Activated CD4-positive, alpha-beta T cell treated with anti-CD3 and anti-CD28 coated beads, Interleukin-2, amount 50 U/mL, for 24 hours (primary cell): ENCODE measurements at places on chromosomes 7 and 10.

GRCh38 chr7:139776486-139777132, 1.2 kb downstream of the HIPK2 start:
- DNase-seq, result no peak

- DNase-seq, result no peak
Measured at GRCh38 chr10:34697351-34698247, 117.5 kb downstream of the PARD3 start.

DNA sequence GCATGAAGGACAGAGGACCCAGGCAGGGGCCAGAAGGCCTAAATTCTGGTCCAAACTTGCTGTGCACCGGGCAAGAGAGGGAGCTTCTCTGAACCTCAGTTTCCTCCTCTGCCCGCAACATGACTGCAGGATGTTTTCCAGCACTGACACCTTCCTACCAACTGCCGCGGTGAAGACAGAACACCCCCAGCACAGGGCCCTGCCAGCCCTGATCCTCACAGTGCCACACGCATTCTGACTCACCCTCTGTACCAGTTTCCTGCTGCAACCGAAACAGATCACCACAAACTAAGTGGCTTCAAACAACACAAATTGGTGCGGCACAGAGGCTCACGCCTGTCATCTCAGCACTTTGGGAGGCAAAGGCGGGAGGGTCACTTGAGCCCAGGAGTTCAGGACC, 18.1 kb downstream of the MAD1L1 start:
- no peak for DNase-seq

- DNase-seq, result no peak
Measured at GRCh38 chr7:115831371-115831770, 199.2 kb downstream of the TFEC start.

DNA sequence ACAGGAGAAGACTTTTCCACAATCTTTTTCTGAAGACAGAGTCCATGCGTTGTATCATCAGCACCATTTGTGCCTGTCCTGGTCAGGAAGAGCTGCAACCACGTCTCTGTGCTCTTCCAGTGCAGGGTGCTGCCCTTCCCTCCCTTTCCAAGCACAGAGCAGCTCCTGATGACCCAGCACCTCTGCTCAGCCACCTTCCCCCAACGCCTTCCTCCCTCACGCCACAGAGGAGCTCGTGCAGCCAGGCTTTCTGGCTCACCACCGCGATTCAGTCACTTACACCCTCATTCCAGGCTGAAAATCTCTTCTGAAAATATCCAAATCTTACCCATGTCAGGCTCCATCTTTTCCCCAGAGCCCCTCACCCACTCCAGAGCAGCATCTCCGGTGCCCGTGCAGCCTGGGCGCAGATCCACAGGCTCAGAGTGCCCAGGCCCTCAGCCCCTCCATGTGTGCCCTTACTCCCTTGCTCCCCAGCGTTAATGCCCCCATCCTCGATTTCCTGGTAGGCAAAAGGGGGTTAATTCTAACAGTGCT, 181.5 kb downstream of the DIP2C start:
- no peak for DNase-seq

GRCh38 chr7:135714534-135715009, 13.4 kb downstream of the SLC13A4 start:
- no peak for DNase-seq

DNA sequence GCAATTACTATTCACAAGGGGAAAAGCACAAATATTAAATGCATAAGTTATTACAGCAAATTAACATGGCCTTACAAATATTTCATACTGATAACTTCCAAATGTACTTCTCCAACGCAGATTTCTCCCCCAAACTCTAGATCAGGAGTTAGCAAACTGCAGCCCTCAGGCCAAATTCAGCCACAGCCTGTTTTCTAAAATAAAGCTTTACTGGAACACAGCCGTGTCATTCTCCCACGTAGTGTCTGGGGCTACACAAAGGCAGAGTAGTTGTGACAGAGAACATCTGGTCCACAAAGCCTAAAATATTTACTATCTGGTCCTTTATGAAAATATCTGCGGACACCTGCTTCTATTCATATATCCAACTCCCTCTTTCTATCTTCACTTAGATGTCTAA, 151.8 kb upstream of the AHR start:
- DNase-seq, result no peak

DNA sequence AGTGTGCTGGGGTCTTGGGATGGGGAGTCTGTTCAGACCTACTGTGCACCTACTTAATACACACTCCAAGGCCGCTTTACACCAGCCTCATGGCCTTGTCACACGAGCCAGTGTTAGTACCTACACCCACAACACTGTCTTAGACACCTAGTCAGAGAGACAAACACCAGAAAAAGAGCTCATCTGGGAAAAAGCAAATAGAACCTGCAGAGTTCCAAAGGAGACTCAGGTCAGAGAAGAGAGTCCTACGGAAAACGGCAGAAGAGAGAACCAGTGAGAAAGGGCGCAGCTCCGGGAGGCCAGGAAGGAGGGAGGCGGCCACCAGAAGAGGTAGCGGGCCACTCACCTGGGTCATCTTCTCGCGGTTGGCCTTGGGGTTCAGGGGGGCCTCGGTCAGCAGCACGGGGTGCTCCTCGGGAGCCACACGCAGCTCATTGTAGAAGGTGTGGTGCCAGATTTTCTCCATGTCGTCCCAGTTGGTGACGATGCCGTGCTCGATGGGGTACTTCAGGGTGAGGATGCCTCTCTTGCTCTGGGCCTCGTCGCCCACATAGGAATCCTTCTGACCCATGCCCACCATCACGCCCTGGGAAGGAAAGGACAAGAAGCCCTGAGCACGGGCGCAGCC, 105.3 kb upstream of the TNRC18 start:
- no peak for DNase-seq

DNA sequence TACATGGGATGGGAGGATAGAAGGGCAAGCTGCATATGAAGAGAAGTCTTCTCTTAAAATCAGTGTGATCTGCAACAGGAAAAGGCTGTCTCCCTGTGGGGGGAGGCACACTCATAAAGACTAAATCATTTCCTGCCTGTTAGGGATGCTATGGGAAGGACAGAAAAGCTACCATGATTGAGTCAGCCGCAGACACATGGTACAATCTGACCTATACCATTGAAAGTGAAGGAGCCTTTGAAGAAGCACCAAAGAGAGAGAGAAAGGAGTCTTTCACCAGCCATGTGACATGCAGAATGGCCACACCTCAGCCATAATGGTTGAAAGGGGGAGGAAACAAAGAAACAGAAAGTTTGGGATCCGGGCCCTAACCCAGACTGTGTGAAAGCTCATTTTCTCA, 29.1 kb downstream of the NUDCD3 start:
- DNase-seq, result no peak

DNA sequence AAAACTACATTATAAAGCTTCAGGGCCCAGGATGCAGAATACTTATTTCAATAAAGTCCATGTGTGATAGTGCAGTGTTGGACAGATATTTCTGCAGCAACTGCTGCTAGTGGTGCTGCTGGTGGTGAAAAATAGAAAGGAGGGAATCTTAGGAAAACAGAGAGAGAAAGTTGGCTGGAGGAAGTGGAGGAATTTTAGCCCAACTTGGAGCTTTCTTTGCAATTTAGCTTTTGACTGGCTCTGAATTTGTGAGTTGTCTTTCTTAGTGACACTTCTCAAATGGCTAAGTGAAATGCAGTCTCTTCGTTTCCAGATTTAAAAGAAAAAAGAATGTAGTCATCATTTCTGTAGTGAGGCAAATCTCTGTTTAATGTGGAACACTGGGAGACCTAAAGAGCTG, 45.4 kb downstream of the GPR158 start:
- no peak for DNase-seq

- DNase-seq, result no peak
Measured at GRCh38 chr7:132108563-132108962, 467.7 kb downstream of the PLXNA4 start.

- no peak for DNase-seq
Measured at GRCh38 chr10:108561649-108562048, 1361.7 kb downstream of the XPNPEP1 start.
